ENCODE measurements at places on chromosomes 2 and 18. TPM values are rescaled to one million over a fixed set of nuclear protein-coding genes. Genes with fewer than 3 reads are reported as not detected.

Gene INPP5D
- not detected for total RNA-seq

GRCh38 chr2:192940767-192941166 is 746.0 kb upstream of the TMEFF2 start:
- DNase-seq: no peak

Gene GDF7
- total RNA-seq: not detected

- no peak for DNase-seq
Observed at GRCh38 chr2:233164967-233165366, 86.5 kb upstream of the ATG16L1 start.

DNA sequence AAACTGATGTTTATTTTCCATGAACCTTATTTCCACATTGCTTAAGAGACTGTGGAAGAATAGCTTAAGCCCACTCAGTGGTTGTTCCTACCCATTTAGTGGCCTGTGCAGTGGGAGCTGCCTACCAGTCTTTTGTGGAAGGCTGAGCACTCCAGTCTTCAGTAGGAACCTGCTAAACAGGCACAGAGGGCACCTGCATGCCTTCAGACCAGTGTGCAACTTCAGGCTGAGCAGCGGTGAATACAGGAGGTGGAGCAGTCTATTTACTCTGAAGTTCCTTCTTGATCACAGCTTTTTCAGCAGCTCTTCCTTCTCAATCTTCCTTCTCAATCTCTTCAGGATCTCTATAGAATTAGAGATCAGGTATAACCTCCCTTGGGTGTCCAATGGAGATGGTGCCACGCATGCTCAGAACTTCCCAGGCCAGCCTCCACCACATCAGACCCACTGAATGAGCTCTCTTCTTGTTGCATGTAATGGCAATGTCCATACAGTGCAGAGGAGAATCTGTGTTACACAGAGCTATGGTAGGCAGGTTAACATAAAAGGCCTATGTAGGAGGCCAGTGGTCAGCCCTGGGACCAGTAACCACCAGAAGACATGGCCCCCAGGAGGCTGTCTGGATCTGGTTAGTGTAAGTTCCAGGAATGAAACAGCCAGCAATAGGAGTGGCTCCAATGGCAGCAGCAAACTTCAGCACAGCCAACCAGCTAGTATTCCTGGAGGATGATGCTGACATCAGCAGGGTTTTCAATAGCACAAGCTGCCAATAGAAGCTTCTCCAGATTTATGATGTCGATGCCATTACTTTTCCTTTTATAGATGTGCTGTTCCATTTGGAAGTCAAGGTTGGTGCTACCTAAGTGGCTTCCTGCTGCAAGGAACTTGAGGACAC is 47.9 kb upstream of the MAT2A start:
- no peak for DNase-seq

DNA sequence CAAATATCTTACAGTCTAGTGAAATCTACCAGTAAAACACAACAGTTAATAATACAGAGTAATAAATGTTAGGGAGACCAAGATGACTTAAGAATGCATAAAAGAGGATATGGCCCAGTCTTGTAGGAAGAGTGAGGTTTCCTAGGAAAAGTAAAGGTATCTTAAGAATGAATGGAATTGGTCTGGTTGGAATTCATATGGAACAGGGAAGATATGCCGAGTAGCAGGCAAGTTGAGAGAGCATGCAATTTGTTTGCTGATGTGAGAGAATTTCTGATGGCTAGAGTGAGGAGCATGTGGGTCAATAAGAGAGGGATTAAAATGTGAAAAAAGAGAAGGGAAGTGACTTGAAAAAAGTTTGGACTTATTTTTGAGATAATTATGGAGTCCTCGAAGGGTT is 512.9 kb upstream of the ZEB2 start:
- no peak for DNase-seq

DNA sequence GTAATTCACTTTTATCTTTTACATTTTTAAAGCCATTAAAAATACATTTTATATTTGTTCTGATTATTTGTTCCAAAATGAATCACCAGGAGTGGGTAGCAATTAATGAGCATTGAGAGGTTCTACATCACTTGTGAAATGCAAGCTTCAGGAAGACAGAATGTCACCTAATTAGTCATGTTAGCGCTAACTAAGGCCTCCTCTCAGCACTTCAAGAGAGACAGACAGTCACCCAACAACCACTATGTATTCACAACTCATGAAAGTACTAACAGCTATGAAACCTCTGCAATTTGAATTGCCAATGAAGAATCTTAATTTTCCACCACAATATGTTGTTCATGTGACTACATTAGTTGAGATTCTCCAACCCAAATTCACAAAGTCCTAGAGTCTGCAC is 611.0 kb downstream of the KCNJ3 start:
- DNase-seq: no peak

DNA sequence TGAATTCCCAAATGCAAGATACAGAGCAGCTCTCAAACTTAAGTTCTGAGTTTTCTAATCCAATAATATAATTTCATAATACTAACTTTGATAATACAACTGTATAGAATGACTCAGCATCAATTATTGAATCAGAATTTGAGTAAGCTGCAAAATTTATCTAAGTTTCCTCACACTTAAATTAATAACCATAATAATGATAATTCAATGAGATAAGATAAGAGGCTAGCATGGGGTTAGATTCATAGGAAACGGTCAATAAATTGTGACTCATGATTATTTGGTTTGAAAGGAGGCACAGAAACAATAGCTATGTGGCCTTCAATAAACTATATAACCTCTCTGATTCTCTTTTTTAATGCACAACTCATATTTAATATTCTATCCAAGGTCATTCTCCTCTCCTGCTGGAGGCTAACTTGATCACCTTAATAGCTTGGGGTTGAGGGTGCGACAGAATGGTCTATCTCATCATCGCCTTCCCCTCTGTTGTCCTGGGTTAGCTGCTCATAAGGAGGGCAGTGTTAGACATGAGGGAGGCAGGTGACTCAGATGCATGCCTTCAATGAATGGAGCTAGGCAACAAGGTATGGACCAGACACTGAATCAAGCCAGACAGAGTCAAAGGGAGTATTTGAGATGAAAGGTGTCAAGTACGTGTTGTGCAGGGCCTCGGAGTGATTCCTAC is 36.2 kb upstream of the BMP10 start:
- peak; percentile 22 for DNase-seq
